ENCODE measurements at places on chromosomes 16 and 17.

DNA sequence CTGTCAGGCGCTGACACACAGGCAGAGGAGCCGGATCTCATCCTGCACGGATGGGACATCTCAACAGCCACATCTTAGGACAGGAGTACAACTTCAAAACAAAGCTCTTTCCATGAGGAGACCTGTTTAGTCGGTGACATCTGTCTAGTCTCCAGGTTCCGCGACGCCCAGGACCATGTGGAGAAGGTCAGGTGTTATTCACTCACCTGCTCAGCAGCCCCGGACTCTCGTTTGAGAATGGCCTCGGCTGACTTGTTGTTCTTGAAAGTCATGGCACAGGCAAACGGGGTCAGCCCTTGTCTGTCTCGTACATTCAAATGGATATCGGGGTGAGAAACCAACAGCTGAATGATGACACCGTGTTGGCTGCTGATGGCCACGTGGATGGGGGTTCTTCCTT is 35.7 kb downstream of the CYB5D2 start:
- no peak for DNase-seq

DNA sequence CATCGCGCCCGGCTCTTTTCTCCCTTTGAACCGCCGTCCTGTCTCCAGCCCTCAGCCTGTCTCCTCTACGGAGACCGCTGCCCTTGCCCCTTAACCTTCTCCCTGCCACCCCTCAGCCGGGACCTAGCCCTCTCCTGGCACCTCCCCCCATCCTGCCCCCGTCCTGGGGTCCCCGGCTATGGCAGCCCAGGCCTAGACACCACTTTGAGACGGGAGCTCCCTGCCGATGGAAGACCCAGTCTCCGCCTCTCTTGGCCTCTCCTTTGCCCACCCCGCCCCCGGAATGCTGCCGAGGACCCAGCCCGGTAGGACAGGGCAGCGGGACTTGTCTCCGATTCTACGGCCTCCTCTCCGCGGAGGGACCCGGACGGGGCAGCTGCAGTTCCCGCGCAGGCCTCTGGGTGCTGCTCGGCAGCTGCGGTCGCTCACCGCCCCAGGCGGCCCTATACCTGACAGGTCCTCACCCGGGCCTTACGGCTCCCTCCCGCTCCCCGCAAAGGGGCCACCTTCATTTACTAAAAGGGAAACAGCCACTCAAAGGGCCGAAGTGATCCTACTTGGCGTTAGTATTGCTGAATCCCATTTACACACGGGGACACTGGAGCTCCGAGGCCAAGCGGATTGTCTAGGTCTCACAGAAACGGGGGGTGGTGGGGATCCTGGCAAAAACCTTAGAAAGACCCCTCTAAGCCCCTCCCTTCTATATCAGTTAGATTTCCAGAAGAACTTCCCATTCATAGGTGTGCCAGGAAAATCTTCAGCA is 32.6 kb upstream of the TAC4 start:
- peak; percentile 48 for DNase-seq

DNA sequence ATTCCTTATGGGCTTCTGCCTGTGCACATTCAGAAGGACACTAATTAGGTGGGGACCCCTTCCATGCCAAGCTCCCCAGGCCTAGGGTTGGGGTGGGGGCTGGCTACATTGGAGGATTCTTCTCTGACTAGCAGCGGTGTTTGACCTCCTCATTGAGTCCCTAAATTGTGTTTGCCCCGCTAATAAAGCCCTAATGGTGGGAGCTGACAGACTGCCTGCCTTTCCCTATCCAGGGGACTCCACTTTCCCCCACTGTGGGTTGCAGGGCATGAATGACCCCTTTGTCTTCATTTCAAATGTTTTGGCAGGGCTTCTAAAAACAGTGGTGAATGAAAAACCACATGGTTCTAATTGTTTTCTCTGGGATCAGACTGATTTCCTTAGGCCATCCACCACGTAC is 476.8 kb upstream of the CDH11 start:
- no peak for DNase-seq

DNA sequence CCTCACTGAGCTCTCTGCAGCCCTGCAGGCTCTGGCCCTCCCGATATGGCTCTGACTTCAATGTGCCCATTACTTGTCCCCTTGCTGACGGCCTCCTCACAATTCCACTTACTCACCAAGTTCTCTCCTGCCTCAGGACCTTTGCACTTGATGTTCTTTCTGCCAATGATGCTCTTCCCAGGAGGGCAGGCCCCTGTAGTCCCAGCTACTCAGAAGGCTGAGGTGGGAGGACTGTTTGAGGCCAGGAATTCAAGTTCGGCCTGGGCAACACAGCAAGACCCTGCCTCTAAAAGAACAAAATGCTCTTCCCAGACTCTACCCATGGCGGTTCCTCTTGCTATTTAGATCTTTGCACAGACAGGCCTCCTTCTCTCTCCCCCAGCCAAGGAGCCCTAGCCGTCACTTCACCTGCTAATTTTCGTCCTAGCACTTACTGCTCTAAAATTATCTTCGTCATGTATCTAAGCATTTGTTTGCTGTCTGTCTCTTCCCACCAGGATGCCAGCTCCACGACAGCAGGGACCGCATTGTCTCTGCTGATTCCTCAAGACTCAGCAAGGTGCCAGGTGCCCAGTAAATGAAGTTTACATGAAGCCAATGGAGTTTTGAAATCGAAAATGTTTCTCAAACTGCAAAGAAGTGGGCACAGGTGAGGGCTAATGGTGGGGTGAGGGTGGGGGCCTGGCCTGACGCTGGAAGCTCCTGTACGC is 626 bp upstream of the RAI1 start:
- no peak for DNase-seq

DNA sequence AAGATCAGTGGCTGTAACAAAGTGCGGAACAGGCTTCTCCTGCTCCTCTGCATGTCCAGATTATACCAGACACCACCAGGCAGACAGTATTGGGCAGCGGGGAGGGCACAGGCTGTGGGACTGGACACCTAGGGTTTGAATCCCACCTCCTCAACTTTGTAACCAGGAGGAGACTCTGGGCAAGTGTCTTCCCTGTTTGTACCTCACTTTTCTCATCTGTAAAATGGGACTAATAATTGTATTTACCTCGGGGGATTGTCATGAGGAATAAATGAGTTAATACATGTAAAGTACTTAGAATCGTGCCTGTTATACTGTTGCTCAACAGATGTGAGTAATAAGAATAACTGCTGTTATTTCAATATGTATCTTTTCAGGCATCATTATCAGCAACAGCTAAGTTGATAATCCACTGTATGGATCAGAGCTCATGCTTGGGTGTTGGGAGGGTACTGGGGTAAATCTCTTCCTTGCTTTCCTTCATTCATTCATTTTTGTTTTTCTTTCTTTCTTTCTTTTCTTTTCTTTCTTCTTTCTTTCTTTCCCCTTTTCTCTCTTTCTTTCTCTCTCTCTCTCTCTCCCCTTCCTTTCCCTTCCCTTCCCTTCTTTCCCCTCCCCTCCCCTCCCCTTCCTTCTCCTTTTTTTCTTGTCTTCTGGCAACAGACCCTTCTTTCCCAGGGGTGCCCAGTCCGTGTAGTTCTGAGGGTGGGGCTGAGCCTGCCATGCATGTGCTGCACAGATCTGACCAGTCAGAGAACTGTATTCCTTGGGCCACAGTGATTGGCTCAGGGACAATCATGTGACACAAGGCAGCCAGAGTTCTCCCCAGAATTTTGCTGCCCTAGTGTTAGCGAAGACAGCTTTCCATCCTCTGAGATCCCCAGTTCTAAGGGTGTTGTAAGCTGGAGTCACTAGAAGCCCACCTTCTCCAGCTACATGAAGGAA is 25.3 kb upstream of the BRD7 start:
- no peak for DNase-seq

DNA sequence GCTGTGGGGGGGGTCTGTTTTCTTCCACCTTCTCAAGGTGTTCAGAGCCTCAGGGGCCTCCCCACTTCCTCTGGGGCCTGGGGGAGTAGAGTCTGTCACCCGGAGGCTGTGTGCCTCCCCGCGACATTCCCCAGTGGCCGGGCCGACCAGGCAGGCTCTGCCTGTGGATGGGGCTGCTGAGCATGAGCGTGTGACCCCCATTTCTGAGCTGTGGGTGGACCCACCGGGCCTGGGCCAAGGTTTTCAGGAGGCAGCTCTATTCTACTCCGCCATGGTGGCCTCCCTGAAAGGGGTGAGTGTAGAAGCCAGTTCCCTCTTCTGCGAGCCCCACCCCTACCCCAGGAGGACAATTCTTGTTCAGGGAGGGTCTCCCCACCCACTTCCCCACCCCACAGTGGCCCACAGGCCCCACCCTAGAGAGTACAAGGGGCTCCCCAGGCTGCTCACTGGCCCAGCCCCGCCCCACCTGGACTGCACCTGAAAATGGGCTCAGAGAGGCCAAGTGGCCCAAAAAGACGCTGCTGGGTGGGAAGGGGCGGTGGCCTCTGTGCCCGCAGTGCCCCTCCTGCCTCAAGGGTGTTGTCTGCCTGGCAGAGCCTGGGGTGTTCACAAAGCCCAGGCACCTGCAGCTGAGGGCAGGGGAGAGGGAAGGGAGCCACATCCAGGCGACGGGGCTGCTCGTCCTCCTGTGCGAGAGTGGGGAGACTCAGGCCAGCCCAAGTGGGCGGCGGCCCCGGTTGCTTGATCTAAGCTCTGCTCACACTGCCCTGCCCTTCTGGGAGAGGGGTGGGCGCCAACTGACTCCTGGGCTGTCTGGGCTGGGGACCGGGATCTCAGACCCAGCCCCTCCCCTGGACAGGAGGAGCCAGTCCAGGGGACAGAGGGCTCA is 1.3 kb downstream of the MSLN start:
- no peak for DNase-seq

DNA sequence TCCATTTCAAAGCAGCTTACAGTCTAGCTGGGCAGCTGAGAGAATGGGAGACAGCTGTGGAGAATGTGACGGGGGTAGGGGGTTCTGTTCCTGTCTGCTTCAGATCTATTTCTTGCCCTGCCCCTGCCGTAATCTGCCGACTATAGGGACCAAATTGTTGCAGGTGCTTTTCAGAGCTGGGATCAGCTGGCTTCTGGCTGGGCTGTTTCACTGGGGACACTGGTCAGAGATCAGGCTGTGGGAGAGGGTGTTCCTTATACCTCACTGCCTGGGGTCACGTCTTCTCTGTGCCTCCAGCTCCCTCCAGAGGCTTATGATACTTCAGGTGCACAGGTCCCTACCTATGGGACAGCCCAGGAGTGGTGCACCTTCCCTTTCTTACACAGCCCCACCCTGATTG is 514.9 kb upstream of the GOT2 start:
- no peak for DNase-seq

DNA sequence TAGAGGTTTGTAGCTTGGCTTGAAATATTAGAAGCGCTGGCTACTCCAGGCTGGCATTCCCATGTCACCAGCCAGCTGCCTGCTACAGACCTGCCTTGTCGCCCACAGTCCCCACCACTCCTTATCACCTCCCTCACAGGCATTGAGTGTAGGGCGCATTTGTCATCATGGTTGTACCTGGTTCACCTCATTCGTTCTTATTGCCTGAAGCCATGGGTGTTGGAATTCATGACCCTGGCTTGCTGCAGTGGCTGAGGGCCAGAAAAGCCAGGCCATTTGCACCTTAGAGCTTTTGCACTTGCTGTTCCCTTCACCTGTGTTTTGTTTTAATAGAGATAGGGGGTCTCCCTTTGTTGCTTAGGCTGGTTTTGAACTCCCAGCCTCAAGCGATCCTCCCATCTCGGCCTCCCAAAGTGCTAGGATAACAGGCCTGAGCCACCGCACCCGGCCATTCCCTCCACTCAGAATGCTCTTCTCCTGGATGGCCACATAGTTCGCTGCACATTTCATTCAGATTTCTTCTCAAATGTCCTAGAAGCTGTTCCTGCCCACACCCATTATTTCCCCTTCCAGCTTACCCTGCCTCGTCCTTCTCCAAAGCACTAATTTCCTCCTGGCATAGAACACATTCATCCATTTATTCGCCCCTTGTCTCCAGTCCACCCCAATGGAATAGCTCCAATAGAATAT is 97.6 kb downstream of the C16orf78 start:
- DNase-seq = no peak

DNA sequence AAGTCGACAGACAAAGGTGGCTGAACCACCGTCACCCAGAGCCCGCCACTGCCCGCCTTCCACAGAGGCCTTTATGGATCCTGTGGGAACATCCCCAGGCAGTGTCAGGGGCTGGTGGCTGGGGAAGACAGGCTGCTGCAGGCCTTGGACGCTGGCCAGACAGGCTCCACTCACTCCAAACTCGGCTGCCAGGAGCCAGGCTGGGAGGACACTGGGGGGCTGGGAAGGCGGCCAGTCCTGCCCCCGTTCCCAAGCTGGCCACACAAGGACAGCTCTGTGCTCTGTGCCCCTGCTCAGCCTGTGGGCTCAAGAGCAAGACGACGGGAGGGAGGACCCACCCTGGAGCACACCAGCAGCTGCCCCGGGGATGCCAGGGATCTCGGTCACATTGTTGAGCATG is 7.6 kb upstream of the LCAT start:
- DNase-seq = no peak

- DNase-seq = no peak
Observed at GRCh38 chr16:14104066-14104465, 32.9 kb downstream of the MRTFB start.

DNA sequence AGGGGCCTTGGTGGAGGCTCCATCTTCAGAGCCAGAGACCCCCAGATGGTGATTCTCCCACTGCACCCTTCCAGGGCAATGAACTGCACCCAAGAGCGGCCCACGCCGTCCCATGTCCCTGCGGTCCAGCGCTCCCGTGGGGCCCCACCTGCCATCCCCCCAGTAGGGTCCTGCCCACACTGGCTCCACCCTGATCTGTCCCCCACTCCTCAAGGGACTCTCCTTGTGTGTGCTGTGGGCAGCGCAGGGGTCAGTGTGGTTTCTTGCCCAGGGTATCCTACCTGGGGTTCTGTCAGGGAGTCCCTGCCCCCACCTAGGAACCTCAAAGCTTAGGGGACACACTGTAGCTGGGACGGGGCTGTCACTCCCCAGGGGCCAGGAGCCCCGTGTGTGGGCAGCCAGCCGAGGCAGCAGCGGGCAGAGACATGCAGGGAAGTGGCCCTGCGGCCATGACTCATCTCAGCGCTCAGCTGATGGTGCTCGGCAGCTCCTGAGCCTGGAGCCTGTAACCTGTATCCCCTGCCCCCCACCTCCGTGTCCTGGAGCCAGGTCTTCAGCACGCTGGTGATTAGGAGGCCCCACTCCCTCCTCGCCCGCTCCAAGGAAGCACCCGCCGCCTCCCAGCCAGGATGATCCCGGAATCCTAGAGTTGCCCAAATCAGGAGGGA is 35.7 kb upstream of the SSTR5 start:
- no peak for DNase-seq

GRCh38 chr17:7034955-7035590 is 742 bp upstream of the SLC16A13 start:
- DNase-seq = no peak

DNA sequence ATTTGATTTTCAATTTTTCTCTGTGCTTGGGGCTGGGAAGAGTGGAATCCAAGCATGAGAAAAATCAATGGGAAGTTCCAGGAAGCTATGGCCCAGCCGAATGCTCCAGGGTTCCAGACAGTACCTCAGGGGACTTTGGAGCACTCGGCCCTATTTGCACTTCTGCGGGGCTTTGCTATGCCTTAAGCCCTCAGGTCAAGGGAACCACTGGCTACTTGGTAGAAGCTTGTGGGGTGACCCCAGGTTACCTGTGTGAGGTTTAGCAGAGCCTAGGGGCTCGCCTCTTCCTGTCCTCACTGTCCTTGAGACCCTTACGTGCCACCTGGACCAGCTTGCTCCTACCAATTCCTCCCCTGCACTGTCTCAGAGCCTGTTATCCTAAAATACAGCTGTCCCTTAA is 121.3 kb downstream of the MGAT5B start:
- DNase-seq = no peak

GRCh38 chr17:73224663-73225305 is 31.9 kb downstream of the COG1 start:
- DNase-seq = no peak
